ENCODE measurements at places on chromosomes 16 and 17.
A peak's percentile ranks its signal among the peaks of the same experiment; 100 is the strongest.

GRCh38 chr17:58658804-58659713 lies 32.8 kb downstream of the TEX14 start:
- DNase-seq: peak; percentile 97

GRCh38 chr17:65202844-65203571 lies 65.8 kb downstream of the RGS9 start:
- no peak for DNase-seq

DNA sequence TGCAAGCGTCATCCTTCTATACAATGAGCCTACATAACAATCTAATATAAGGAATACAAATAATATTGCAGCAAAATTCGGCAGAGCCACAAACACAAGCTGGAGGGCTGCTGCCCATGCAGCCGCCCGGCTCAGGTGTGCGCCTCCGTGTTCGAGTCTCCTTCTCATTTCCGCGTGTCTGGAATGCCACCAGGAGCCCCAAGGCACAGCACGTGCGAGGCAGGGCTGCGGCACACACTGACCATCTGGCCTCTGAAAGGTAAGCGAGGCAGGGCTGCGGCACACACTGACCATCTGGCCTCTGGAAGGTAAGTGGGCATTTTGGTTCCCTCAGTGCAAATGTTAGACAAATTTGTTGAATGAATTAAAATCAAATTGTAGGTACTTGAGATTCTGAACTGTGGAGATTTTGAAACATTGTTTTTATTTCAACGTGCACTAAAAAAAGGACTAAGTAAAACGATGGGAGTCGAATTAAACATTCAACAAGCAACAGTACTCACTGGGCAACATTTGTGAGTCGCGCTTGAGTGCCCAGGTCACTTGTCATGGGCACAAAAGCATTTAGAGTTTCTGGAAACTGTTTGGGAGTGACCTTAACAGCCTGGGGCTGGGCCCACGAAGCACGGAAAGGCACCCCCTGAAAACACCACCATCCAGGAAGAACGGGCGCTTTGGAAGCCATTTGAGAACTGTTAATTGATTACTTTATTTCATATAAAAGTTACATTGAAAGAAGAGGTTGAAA lies 37.4 kb downstream of the ZDHHC7 start:
- no peak for DNase-seq

GRCh38 chr17:59521465-59522126 lies 43.8 kb upstream of the DHX40 start:
- DNase-seq: peak; percentile 54

GRCh38 chr17:70855401-70856054 lies 686.2 kb downstream of the KCNJ2 start:
- DNase-seq: peak; percentile 59

- DNase-seq: no peak
Measured at GRCh38 chr17:14553847-14554246, 253.0 kb downstream of the HS3ST3B1 start.

GRCh38 chr16:24098896-24099295 lies 157.2 kb upstream of the CACNG3 start:
- DNase-seq: no peak

DNA sequence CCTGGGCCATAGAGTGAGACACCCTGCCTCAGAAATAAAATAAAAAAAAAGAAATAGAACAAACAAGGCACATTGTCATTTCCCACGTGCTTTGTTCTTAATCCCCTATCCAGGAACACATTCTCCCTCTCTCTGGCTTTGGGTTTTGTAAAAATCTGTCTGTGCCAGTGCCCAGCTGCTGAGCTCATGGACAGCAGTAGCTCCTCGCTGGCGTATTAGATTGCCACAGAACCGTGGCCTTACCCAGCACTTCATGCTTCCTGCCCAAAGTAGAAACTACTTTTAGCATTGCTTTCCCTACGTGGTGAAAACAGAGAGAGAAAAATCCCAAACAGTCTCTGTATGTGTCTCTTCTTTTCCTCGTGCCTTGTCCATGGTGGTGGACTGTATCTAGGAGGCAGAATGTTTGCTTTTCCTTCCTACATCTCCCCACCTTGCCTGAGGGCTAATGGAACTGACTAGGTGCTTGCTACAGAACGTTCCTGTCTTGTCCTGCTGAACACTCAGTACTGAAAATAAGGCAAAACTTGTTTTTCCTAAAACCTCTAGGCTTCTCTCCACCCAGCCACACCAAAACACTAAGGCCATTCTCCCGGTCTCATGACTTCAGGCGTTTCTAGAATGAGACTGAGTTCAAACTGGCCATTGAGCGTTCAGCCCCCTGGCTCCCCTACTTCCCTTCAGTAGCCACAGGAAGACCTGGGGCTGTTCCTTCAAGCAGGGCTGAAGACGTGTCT lies 26.1 kb downstream of the MNT start:
- no peak for DNase-seq

GRCh38 chr17:75621489-75621888 lies 11.7 kb upstream of the SMIM5 start:
- DNase-seq: no peak

- no peak for DNase-seq
Measured at GRCh38 chr17:35087731-35088355, 24.3 kb upstream of the RFFL start.

GRCh38 chr17:71276079-71276478 lies 844.7 kb upstream of the SOX9 start:
- peak; percentile 41 for DNase-seq

- no peak for DNase-seq
Measured at GRCh38 chr16:129075-129474, 9.4 kb downstream of the NPRL3 start.

DNA sequence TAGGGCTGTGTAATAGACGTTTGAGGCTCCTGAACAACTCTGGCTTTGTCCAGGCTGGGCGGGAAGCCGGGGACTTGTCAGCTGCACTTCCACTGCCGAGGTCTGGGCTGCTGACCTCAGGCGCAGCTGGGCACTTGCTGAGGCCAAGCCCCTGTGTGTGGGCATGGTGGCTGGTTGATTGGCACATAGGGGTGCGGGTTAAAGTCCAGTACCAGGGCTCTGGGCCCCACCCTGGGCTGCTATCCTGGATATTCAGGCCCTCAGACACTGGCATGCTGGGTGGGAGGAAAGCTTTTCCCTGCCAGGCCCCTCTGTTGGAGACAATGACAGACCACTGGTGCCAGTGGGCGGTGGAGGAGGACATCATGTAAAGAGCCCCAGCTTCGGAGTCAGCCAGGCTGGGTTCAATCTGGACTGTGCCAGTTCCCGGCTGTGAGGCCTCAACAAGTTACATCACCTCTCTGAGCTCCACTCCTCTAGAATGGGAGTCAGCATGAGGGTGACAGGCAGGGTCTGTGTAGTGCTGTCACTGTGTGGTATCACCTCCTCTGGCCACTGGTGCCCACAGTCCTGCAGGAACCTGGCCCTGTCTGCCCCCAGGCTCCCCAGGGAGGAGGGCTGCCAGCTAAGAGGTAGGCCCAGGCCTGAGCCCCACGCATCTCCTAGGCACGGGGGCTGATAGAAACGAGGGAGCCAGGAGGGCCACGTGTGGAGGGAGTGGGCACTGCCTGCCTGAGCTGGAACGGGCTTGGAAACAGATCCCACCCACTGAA lies 42.5 kb downstream of the PSME3IP1 start:
- DNase-seq: no peak

DNA sequence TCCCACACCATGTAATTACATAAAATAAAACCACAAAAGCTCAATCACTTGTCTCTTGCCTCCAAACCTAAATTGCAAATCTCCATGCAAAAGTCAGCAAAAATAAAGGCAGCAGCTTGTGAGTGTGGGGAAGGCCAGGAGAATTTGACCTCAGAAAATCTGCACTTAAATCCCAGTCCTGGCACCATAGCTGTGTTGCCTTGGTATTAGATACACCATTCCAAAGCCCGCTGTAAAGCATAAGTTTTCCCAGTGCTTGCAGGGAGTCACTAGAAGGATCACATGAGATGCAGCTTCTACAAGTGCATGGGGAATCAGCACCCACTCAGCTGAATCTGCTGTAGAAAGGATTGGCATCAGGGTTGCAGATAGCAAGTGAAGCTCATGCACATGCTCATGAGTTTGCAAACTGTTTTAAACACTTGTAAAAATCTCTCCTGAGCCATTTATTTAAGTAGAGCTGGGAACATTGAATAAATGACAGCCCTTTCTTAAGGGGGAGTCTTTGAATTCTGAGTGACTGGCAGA lies 495.0 kb upstream of the HSBP1 start:
- DNase-seq: no peak

DNA sequence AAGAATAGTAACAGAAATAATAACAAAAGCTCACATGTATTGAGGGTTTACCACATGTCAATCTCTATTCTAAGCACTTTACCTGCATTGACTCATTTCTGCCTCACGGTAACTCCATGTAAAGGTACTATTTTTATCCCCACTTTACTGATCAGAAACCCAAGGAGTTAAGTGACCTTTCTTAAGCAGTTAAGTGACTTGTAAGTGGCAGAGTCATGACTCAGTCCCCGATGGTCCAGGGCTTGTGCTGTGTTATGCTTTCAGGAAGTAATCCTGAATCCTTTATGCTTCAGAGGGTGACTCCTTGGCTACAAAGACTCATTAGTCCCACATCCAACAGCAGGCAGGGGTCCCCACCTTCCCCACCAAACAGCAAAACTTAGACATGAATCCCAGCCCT lies 66.5 kb downstream of the MRM1 start:
- no peak for DNase-seq

DNA sequence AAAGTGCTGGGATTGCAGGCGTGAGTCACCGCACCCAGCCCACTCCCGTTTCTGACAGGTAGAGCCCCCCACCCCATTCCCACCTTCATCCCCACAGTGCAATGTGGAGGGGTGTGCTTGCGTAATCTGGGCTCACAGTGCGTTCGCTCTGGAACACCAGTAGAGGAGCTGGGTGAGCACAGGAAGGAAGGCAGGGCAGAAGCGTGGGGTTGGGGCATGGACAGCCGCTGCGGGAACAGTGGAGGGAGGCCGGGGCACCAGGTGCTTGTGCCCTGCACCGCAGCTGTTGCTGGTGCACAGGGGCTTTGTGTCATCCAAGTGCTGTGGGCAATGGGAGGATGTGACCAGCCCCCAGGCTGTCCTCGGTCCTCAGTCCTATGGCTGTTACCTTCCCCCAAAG lies 24.7 kb downstream of the KDM8 start:
- no peak for DNase-seq
